ENCODE measurements at places on chromosomes 16 and 17.

- DNase-seq: no peak
Observed at GRCh38 chr17:7080456-7081041, 498 bp upstream of the CLEC10A start.

- DNase-seq: no peak
Observed at GRCh38 chr17:40541060-40541872, 24.0 kb downstream of the CCR7 start.

DNA sequence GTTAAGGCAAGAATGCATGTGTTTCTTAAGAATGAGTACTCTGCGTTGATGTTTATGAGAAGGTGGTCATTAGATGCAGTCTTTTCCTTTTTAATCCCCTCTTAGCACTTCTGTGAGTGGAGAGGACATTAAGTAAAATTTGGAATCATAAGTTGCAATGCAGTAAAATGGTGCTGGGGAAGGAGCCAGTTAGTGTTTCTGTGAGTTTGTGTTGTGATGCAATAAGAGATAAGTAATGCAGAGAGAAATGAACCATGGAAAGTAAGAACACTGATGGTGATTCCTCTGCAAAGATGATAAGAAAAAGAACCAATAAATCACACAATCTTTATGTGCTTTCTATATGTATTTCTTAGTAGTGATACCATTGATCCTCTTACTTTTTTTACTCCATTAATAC lies 20.0 kb downstream of the ABHD15 start:
- no peak for DNase-seq

- DNase-seq: no peak
Observed at GRCh38 chr17:17860766-17861107, 24.0 kb upstream of the SREBF1 start.

DNA sequence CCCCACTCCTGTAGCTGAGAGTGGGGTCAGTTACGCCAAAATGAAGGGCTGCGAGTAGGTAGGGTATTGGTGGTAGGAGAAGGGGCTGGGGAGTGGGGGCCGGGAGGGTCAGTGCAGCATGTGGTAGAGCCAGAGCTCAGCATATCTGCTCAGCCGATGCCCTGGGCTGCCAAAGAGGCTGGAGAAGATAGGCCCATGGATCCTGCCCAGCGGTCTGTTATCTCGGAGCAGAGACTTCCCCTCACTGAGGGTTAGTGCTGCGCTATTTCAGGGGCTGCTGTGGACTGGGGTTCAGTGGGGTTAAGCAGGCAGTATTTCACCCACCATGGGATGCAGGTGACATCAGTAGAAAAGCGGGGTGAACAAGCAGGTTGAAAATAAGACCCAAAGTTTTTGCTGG lies 19.7 kb downstream of the RHBDL3 start:
- DNase-seq: no peak

Data from vagina (tissue), 2 donors.